CD8-positive, alpha-beta T cell (primary cell): ENCODE measurements at places on chromosomes 3 and 15.

DNA sequence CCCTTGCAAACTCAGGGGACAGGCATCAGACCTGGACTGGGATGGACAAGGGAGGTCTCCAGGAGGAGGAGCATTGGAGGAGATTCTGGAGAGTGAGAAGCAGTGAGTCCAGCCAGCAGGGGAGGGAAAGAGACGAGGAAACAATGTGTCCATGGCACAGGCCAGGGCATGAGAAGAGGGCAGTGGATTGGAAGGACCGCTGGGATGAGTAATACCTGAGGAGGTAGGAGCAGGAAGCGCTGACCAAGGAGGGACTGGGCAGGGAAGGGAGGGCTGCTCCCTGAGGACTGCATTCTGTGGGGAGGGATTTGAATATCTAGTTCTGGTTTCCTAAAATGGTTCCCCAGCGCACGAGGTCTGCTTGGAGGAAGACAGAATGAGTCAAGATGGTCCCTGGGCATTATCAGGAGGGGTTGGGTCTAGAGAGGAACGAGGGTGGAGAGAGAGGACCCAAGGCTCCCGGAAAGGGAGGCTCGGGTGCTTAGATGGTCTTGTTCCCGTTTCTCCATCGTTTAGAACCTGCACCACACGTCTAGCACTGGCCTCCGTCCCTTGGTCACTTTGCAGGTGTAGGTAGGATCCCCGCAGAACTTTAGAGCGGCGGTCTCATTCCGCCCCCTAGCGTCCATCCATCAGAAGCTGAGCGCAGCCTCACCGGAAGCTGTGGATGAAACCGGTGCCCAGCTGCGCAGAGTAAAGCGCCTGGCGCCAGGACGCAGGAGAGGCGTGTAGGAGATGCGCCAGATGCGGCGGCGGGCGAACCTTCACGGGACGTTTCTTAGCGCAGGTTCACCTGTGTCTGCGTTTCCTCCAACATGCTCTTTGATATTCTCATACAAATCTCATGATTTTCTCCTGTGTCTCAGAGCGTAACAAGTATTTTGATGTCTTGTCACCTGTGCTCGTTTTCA is 190.7 kb upstream of the NDN start:
- DNase-seq = no peak

DNA sequence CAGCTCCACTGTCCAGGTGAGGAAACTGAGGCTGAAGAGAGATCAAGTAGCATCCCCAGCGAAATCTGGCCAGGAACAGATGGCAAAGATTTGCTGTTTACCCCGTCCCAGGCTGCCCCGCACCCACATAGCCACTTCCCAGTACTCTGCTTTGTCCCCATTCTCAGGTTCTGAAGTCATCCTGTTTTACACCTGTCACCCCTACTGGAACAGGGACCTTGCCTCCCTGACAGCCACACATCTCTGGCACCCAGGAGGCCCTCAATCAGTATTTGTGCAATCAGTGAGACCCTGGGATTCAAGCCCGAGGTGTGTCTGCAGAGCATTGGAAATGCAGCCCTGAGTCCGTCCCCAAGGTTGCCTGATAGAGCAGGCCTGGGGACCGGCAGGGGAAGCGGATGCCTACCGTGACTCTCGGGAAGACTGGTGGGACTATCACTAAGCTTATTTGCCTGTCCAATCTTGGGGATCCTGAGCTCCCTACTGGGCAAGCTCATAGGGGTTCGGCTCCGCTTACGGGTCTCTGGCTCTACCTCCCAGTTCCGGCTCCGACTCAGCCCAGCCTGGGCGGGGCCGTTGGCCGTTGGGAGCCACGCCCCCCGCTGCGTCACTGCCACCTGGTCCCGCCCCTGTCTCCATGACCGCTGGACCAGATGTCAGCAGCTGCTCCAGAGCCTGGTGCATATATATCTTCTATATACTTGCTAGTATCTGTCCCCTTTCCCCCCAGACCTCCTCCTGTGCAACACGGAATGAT is 17.5 kb upstream of the FANCD2 start:
- peak; percentile 79 for DNase-seq

- no peak for DNase-seq
Observed at GRCh38 chr3:17656264-17656663, 86.2 kb downstream of the TBC1D5 start.

- no peak for DNase-seq
Observed at GRCh38 chr3:59408047-59408624, 358.3 kb upstream of the CFAP20DC start.

DNA sequence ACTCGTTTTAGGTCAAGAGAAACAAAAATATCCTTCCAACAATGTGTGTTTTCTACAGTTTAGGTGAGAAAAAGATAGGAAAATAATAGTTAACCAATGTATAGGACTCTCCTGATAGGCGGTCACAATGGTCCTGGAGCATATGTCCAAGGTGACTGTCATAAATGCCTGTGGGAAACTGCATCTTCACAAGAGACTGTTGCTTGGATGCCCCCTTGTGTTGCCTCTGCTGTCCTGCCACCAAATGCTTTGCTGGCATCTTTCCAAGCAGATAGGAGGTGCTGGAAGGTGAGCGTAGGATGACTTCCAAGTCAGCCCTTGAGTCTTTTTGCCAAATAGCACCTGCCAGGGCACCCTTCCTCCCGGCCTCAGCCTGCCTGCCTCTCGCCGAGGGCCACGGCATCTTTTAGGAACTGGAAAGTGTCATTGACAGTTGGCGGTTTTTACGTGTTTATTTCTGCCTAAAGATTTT is 24.1 kb upstream of the SACM1L start:
- peak; percentile 87 for DNase-seq

GRCh38 chr3:114374433-114374990 is 80.7 kb downstream of the TIGIT start:
- no peak for DNase-seq

DNA sequence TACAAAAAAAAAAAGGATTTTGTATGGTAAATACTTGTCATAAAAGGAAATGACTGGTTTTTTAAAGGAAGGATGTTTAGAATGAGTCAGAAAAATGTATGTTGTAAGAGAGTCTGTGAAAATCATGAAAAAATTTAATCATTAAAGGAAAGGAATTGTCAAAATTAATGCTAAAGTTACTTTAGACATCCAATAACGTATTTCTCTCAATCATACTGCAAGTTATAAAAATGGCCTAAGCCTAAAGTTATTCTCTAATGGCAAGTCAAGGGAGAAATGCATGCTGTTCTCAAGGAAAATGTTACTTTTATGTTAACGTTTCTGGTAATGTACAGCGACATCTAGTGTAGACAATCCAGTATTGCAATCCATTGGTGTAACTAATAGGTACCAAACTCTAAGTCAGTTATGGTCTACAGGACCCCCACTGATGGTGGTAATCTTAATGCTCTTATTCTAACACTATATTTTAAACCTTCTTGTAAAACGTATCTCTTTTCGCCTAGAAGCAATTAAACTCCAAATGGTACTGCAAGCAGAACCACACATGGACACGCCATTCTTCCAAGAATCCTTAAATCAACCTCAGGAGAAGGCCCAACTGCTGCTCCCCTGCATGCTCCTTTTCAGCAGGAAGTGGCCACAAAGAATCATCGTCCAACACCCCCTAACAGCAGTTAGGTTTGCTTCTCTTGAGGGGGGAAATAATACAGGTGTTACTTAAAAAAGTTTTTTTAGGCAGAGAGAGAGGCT is 35.2 kb downstream of the NCEH1 start:
- no peak for DNase-seq

DNA sequence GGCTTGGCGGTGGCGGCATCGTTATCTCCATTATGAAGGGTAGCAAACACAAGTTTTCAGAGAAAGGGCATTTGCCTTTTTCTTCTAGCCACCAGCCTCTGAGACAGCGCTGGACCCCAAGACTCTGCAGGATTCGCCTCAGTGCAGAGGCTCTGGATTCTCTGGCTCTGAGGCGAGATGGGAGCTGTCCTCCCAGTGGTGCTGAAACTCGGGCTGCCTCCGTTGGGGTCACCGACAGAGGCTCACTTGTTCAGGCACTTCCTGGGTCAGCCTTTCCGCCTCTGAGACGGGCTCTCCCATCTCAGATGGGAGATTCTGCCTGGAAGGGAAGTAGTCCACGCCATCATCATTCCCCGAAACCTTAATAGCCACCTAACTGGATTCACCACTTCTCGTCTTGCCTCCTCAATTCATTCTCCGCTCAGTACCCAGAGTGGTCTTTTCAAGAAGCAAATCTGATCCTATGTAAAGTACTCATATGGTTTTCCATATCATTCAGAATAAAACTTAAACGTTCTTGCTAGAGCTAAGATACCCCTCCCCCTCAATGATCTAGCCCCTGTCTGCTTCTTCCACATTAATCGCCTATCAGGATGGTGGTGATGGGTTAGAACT is 76.9 kb downstream of the RHCG start:
- no peak for DNase-seq
